Foreskin keratinocyte (primary cell): ENCODE measurements at places on chromosomes 13 and 19. TPM values are rescaled to one million over a fixed set of nuclear protein-coding genes. Genes with fewer than 3 reads are reported as not detected.

CTXN1 gene
- polyA plus RNA-seq = 5.1 and 6.4 TPM in 2 replicates

ZNF154 gene
- polyA plus RNA-seq = 0.67 and 0.85 TPM in 2 replicates

RUBCNL gene
- 0.08 TPM in 1 of 2 replicates, not detected in the other for polyA plus RNA-seq

CD22 gene
- polyA plus RNA-seq = not detected in 2 replicates
